T-helper 17 cell (primary cell): ENCODE measurements at places on chromosomes 16 and 17.

- DNase-seq: no peak
Observed at GRCh38 chr16:11708421-11708820, 34.2 kb downstream of the TXNDC11 start.

GRCh38 chr17:57966875-57967274, 11.7 kb upstream of the CUEDC1 start:
- DNase-seq: no peak

- DNase-seq: peak; percentile 75
Observed at GRCh38 chr17:21252796-21253645, at the start of gene NATD1. TSS of gene NATD1 (minus strand) at chr17:21253410. CDS start at chr17:21253264, 146 bp downstream.

DNA sequence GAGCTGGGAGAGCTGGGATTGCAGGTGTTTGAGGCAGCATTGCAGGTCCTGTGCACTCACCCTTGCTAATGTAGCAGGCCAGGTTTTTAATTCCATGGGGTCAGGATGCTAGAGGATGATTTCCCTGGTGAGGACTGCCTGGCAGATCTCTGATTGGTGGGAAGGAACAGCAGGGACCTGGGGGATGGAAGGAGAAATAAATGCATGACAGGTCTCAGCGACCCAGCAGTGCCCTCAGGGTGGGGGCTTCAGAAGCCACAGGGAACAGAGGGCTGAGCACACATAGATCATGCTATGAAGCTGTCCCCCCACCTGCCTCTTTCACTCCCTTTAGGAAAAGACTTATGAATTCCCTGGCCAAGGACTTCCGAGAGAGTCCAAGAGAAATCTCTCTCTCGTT, 255.5 kb upstream of the N4BP1 start:
- no peak for DNase-seq

DNA sequence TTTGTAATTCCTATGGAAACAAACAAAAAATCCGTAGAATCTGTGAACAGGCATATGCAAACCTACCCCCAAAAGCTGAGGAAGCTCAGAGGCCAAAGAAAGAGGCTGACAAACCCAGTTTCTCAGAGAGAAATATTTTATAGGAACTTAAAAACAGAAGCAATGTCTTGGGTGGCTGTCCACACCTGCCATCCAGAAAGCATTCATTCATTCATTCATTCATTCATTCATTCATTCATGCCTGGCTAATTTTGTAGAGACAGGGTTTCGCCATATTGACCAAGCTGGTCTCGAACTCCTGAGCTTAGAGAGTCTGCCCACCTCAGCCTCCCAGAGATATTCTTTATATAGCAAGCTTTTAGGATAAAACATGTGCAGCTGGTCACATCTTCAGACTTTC, 154.3 kb downstream of the MRTFB start:
- no peak for DNase-seq

DNA sequence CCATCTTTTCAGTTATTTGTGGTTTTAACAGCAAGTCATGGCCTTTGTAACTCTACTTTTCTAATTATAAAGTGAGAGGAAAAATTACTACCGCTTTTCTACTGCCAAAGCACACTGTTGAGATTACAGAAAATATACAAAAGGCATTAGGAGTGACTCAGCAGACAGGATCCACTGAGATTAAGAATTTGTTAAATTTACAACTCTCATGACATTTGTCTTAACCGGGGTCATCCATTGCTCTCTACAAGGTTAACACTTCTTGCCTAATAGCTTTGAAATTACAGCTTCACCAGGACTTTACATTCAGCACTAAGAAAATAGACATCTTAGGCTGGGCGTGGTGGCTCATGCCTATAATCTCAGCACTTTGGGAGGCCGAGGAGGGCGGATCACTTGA, 93.4 kb downstream of the SSH2 start:
- no peak for DNase-seq

- no peak for DNase-seq
Observed at GRCh38 chr17:43873091-43873490, 26.1 kb downstream of the CD300LG start.

GRCh38 chr16:79838496-79839259, 238.1 kb upstream of the MAF start:
- DNase-seq: no peak

GRCh38 chr17:46038414-46038813, 39.4 kb downstream of the STH start:
- no peak for DNase-seq
